ENCODE measurements at places on chromosomes 5 and 9.

DNA sequence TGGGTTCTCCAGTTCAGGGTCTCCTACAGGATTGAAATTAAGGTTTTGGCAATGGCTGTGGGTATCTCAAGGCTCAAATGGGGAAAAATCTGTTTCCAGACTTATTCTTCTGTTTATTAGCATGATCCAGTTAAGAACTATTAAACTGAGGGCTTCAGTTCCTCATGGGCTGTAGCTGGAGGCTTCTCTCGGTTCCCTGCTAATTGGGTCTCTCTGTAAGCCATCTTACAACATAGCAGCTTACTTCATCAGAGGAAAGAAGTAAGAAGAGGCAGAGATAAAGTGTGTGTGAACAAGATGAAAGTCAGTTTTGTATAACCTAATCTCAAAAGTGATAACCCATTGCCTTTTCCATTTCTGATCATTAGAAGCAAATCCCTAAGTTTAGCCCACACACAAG, 391.9 kb downstream of the PSAT1 start:
- DNase-seq = no peak

DNA sequence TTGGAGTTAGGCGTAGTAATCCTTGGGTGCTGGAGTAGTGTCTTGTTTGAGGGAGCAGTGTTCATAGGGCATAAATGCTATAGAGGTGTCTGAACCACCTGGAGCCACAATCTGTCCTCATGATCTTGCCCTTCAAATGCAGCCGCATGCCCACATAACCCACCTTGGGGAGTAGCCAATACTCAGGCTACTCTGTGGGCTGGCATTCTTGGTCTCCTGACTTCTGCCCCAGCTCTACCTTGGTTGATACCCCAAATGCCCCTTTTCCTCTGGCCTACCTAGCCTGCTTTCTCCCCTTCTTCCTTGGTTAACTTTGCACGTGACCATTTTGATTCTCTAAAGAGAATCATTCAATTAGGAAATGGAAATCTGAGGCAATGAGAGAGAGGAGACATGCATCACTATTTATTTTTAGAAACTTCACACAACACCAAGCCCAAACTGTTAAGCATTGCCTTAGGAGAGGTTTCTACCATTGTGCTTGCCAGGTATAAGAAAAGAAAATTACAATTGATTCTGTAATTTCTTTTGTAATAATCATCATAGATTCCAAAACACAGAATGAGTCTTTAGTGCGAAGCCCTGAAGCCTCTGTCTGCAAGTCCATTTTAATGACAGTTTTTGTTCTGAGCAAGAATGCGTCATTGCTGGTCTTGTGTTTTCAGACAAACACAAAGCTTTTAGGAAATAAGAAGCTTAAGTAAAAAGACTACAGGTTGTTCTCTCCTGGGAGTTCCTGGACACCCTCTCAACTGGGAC, 135.2 kb downstream of the C9orf152 start:
- DNase-seq = no peak

- DNase-seq = no peak
Measured at GRCh38 chr9:89722712-89723111, 117.9 kb downstream of the GADD45G start.

- DNase-seq = no peak
Measured at GRCh38 chr5:109852371-109853155, 162.8 kb downstream of the MAN2A1 start.

DNA sequence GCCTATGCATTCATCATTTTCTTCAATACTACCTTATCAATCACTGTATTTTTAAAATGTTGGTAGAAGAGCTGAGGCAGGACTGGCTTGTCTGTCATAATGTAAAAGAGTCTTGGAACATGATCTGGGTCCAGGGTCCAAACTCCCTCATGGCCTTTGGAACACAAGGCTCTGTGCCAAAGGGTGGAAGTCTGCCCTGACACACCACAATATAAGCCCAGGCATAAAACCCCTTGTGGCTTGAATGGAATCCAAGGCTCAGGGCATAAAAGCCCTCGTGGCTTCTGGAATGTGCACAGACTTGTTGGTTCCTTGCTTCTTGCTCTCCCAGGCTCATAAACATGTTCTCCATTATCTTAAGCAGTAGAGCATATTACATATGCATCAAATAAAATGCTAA, 48.0 kb downstream of the GABRB2 start:
- no peak for DNase-seq

GRCh38 chr5:82031220-82032119, 59.6 kb downstream of the ATG10 start:
- DNase-seq = no peak

GRCh38 chr5:168064933-168065622, 226.4 kb upstream of the WWC1 start:
- no peak for DNase-seq

DNA sequence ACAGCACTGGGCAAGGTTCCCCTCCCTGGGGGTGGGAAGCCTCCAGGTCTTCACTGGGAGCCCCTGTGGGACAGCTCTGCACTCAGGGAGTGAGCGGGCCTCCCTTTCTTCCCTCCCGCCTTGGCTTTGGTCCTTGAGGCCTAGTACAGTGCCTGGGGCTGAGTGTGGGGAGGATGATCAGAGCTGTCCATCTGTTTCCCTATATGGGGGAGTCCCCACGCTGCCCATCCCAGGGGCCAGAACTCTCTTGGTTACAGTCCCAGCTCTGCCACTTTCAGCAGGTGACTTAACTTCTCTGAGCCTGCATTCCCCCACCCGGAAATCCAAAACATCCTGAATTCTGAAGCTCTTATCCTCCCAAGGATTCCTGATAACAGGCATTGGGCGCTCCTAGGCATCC, 42.6 kb downstream of the DAB2IP start:
- no peak for DNase-seq

GRCh38 chr5:11504886-11505193, 399.4 kb downstream of the CTNND2 start:
- no peak for DNase-seq

DNA sequence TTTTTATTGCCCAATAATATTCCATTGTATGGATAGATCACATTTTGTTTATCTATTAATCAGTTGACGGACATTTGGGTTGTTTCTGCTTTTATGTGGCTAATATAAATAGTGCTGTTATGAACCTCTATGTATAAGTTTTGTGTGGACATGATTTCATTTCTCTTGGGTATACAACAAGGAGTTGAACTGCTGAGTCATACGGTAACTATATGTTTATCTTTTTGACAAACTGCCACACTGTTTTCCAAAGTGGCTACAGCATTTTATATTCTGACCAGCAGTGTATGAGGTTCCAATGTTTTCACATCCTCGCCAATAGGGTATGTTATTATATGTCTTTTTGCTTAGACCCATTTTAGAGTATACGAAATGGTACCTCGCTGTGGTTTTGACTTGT, 264.3 kb downstream of the RFX3 start:
- no peak for DNase-seq

DNA sequence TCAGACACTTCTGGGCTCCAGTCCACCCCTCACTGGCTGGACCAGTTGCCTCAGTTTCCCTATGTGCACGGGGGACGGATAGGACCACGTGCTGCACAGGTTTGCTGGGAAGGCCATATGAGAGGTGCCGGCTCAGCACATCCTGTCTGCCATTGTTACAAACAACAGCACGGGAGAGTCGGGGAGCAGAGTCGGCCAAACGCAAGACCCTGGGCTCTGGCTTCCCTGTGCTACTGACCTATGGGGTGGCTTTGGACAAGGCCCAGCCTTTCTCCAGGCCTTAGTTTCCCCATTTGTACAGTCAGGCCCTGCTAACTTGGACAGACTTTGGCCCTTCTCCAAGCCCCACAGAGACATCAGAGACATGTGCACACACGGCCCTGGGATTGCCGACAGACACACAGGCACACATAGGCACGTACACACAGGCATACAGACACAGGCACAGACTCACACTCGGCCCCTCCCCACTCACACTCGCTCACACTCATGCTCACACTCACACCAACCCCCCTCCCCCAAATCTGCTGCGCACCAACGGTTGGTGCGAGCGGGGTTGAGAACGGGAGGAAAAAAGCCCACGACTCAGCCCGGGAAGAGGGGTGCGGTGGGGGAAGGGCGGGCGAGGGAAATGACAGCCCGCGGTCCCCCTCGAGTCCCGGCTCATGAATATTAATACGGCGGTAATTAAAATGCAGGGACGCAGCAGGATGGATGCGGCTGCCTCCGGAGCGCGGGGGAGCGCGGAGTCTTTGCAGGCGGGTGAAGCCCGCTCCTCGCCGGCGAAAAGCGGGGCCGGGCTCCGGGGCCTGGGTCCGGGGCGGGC, 133.0 kb downstream of the C9orf50 start:
- DNase-seq = peak; percentile 59

- DNase-seq = no peak
Measured at GRCh38 chr5:138722544-138723177, 30.6 kb upstream of the CTNNA1 start.

GRCh38 chr5:123610665-123611405, 98.9 kb downstream of the CSNK1G3 start:
- no peak for DNase-seq

- DNase-seq = no peak
Measured at GRCh38 chr9:124343533-124344290, 71.5 kb downstream of the PSMB7 start.

DNA sequence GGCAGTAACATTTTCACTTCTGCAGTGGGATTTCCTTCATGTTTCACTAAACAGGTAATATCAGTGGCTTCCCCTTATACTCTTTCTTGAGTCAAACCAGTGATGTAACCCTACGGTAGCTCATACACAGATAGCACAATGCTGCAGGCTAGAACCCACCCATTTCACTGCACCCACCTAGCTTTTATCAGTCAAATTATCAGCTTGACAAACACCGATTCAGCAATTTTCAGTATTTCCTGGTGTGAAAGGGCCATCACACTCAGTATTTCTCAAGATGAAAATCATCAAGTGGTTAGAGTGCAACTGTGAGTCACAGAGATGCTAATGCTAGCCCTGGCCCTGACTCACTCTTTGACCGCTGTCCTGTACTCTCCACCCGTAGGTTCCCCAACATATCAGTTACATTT, 242.3 kb upstream of the PTGER4 start:
- DNase-seq = no peak

- DNase-seq = no peak
Measured at GRCh38 chr9:95333426-95333825, 15.9 kb upstream of the FANCC start.

- DNase-seq = no peak
Measured at GRCh38 chr5:35415309-35415708, 185.0 kb upstream of the PRLR start.

GRCh38 chr5:126046846-126047571, 376.2 kb upstream of the GRAMD2B start:
- no peak for DNase-seq

GRCh38 chr9:101510459-101510858, 23.2 kb upstream of the RNF20 start:
- DNase-seq = no peak

DNA sequence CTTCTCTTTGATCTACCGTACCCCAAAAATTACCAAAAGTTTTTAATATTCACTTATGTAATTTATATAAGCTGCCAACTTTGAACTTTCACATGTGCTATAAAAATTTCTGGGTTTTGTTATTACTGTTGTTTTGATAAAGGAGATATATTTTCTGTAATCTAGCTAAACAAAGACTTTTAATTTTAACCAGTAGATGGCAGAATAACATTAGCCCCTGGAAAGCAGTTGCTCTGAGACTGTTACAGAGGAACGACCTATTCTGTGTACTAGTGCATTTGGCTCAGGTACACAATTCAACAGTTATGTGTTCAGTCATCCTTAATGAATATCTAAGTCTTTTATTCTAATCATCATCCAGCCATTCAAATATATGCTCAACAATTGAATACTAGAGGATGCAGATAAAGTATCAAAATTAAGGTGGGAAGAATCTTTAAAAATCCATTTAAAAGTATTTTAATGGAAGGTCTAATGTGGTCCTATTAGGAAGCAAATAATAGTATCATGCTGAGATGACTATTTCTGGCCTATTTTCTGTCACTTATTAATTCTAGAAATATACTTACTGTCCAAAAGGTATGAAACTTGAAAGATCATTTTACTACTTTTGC, 8.6 kb downstream of the KLHL9 start:
- no peak for DNase-seq

GRCh38 chr5:105504-106070, 13.6 kb downstream of the PLEKHG4B start:
- DNase-seq = no peak

DNA sequence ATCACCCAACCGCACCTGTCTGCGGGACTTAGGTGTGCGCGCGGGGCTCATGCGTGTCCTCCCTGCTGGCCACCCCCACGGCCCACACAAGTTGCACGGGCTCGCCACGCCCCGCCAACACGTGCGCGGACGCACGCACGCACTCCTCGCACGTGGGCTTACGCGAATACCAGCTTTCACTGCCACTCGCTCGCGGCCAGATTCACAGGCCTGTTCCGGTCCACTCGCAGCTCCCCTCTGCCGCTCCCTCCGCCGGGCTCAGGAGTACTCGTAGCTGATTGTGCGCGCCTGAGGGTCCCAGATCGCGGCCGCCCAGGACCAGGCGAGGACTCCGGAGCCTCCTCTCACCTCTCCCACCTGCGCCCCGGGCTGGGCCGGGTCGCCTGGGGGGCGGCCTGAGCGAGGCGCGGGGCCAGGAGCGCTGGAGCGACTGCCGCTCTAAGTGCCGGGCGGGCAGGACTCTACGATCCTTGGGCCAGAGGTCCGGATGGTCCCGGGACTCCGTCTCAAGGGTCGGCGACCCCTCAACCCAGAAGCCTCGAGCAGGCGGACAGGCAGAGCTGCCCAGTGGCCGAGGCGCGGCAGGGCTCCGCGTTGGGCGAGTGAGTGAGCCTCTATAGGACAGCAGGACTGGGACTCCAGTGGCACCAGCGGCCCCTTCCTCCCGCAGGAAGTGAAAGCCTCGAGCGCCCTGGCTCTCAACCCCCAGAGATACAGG, 3.4 kb downstream of the PCDHGC5 start:
- DNase-seq = no peak

- no peak for DNase-seq
Measured at GRCh38 chr5:147406636-147407035, 103.2 kb downstream of the DPYSL3 start.
